ENCODE measurements at places on chromosomes 4 and X.

- DNase-seq, result no peak
Measured at GRCh38 chr4:102789317-102789717, 28.5 kb upstream of the MANBA start.

GRCh38 chr4:53818104-53818503, 226.8 kb upstream of the LNX1 start:
- no peak for DNase-seq

DNA sequence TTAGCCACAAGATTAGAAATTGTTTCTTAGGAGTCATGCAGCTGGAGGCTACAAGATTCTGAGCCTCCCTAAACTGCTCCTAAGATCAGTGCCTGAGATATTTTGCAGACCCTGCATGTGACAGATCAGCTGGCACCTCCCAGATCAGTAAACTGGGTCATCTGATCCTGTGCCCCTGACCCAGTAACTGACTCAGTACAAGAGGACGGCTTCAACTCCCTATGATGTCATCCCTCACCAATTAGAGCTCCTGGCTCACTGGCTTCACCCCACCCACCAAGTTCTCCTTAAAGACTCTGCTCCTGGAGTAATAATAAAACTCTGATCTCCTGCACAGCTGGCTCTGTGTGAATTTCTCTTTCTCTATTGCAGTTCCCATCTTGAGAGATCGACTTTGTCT, 45.4 kb upstream of the PNPLA4 start:
- DNase-seq, result no peak

- DNase-seq, result no peak
Measured at GRCh38 chr4:112279882-112280315, 5.8 kb downstream of the TIFA start.

- DNase-seq, result no peak
Measured at GRCh38 chr4:83894831-83895230, 358.9 kb downstream of the GPAT3 start.

DNA sequence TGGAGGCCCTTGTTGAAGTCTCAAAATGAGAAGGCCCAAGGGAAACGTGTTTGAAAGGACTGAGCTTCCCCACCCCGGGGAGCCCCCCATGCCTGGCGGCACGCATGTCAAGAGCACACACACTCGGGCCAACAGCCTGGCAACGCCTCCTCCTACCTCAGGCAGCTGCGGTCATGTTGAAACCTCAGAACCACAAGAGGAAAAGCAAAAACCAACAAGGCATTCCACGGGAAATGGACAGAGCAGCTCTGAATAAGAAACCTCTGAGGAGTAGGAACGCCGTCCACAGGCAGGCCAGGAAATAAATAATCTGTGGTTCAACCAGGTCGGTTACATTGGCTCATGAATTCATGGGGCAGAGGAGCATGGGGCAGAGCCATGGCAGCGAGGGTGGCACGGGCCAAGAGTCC, 95.7 kb upstream of the AFAP1 start:
- DNase-seq, result no peak

DNA sequence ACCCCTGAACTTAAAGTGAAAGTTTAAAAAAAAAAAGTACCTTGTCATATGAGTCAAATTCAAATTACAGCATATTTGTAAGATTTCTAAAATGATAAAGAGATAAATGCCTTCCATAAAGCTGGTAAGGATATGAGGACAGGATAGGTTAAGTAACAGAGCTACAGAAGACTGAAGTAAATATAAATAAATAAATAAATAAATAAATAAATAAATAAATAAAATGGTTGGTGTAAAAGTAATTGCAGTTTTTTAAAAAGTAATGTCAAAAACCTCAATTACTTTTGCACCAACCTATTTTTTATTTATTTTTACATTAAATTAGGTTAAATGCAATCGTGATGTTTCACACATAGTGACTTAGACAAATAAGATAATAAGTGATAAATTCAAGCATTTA, 62.2 kb downstream of the UGT2A2 start:
- DNase-seq, result no peak

- no peak for DNase-seq
Measured at GRCh38 chr4:183333983-183334382, 11.8 kb upstream of the CLDN24 start.

DNA sequence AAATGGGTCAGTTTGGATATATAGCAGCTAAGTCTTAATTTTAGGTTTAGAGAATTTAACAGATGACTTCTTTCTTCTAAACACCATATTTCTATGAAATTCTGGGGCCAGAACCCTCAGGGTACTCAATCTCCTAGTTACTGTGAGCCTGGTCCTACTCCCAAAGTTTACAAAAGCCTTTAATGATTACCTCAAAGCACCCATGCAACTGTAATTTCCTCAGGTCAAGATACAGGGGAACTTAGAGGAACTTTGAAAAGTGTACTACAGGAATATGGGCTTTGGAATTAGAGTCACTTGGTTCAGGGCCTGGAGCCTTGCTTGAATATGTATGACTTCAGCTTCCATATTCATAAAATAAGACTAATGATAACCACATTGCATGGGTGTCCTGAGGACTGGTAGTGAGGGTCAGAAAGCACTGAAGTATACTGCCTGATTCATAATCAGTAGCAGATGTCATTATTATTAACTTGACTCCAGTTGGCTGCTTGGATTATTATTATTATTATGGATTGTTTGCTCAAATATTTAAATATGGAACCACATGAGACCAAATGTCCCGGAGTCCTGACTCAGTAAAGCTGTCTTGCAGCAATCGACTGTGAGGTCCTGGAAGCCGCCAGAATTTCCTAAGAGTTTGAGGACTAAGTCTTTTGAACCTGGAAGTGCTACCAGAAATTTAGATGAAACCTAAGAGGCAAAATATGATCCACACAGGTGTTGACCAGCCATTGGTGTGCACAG, 2.0 kb upstream of the ADH7 start:
- no peak for DNase-seq

- no peak for DNase-seq
Measured at GRCh38 chr4:153039542-153040185, 103.5 kb downstream of the FHDC1 start.

DNA sequence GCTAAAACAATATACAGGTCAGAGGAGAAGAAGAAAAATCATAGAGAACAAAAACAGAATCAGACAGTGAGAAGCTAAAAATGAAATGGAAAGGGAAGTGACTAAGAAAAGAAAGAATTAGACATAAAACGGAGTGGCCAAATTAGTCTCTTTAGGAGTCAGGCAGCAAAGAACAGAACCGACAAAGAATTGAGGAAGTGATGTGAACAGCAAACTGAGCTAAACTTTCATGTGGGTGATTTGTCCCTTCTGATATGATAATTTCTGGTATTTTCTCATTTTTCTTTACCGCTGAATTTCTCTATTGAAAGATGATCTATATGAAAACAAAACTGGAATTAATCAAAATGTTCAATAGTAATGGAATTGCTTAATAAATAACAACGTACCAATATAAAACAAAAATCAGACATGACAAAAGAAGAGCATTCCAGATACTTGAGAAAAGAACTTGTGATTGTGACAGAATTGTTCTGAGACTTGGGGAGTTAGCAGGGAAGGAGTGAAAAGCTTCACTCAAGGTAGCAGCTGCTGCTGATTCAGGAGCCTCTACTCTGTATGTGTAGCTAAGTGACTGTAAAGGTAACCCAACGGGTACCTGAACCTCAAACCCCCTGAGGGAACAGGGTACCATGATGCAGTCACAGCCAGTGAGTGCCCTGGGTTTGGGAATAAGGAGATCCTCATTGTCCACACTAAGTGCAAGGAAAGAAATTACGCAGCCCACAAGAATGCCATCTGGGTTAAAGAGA, 8.8 kb downstream of the TAPT1 start:
- no peak for DNase-seq

- no peak for DNase-seq
Measured at GRCh38 chr4:20840648-20841190, 140.5 kb downstream of the PACRGL start.

GRCh38 chrX:2406891-2407518, 93.8 kb downstream of the DHRSX start:
- no peak for DNase-seq

DNA sequence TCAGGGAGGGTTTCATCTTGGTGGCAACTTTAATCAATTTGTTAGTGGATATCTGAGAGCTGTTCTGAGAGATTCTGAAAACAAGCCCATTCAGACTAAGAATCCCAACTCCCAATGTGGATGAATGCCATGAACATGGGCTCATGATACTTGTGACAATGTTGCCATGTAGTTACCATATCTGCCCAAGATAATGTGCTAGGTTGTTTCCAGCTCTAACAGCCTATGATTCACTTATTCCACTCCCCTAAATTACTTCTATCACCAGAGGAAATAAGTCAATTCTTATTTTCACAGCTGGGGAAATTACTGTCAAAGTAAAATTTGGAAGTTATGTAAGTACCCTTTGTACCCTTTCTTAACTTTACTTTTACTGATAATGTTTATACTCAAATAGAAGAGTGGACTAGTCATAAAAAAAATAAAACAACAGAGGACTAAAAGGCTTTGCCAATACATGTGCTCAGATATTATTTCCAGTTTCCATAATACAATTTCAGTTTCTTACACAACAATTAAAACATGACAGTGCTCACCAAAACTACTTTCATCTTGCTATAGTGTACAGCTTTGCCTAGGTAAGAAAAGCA, 1101.7 kb upstream of the INTU start:
- no peak for DNase-seq

DNA sequence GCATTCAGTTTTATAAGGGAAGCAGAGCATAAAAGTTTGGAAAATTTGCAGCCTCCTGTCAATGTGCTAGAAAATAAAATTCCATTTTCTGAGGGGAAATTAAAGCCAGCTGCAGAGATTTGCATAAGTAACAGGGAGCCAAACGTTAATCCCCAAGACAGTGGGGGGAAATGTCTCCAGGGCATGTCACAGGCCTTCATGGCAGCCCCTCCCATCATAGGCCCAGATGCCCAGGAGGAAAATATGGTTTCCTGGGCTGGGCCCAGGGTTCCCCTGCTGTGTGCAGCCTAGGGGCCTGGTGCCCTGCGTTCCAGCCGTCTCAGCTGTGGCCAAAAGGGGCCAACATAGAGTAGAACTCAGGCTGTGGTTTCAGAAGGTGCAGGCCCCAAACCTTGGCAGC, 9.3 kb downstream of the RNF4 start:
- DNase-seq, result no peak

- DNase-seq, result no peak
Measured at GRCh38 chr4:74038086-74038424, 434 bp downstream of the CXCL3 start.

DNA sequence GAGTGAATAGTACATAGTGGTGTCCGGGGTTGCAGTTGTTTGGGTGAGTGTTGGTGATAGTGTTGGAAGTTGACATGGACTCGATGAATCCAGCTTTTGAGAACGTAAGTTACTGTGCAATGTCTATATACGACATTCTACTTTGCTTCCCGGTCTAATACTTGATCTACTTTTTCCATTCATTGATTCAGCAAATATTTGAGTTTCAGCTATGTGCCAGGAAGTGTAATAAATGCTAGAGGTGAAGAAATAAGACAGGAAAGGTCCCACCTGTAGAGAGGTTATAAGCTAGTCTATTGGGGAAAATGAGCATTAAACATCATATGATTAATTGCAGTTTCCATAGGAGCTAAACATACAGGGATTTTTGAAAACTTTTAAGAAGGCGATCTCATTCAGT, 22.2 kb upstream of the MAGEC3 start:
- no peak for DNase-seq

DNA sequence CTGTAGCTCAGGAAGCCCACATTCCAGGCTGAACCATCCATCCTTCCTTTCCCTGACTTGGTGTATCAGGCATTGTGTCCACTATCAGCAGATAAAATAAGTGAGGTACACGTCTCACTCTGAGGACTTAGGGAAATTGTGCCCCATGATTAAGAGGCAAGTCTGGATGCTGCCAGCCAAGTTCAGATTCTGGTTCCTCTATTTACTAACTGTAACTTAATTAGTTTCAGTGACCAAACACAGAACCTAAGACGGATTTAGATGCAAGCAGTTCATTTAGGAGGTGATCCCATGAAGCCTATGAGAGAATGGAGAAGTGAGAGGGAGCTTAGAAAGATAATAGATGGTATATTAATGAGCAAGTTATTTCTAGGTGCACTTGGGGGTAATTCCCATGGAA, 56.6 kb upstream of the PACRGL start:
- no peak for DNase-seq

- no peak for DNase-seq
Measured at GRCh38 chr4:111154934-111155333, 532.1 kb upstream of the PITX2 start.

DNA sequence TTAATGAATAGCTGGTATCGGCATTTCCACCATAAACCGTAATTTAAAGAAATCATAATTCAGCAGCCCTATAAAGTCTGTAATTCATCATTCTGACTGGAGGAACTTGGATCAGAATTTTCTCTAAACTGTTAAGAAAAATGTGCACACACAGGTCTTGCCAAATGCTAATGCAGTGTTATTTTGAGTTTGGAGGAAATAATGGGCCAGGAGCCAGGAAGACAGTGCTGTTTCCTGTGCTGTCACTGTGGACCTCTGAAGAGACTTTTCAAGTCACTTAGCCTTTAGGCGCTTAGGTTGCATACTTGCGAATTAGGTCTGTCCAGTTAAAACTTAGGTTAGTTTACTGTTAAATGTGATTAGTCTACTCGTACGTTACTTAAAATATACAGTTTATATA, 137.5 kb upstream of the ANXA3 start:
- DNase-seq, result no peak

GRCh38 chr4:1369091-1369450, 22.1 kb downstream of the UVSSA start:
- DNase-seq, result no peak

GRCh38 chrX:77935886-77936285, 25.4 kb downstream of the ATP7A start:
- DNase-seq, result no peak

DNA sequence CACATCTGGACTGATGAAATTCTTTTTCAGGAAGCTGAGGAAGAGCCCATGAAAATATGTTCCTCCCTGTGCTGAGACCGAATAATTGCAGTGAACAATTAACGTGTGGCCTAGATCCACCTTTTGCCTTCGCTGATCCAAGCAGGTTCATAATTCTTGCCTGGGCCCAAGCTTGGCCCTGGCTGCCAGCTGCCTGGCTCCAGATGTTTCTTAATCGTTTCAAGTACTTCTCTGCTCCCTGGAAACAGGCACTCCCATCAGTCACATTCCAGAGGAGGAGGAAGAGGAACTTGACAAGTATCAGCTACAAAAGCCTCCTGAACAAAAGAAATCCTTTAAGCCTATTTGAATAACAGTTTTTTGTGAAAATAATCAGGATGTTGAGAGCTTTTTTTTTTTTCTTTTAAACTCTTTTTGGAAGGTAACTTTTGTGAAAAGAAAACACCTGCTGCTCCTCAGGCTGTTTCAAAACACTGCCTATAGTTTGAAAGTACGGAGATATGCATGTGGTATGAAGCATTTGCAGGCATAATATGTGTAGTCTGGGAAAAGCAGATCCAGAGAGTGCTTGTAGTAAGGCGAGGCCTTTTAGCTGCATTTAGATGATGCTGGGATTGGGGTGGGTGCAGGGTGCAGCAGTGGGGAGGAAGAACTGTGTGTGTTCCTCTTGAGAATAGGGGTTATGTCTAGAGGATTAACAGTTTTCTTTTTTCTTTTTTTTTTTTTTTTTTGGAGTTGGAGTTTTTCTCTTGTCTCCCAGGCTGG, 154.4 kb downstream of the PTTG2 start:
- no peak for DNase-seq

Measured in NCI-H748 treated with DMSO at 0.1 percent for 48 hours (cell line).